ENCODE measurements at places on chromosomes 11 and 22.
A peak's percentile ranks its signal among the peaks of the same experiment; 100 is the strongest.

DNA sequence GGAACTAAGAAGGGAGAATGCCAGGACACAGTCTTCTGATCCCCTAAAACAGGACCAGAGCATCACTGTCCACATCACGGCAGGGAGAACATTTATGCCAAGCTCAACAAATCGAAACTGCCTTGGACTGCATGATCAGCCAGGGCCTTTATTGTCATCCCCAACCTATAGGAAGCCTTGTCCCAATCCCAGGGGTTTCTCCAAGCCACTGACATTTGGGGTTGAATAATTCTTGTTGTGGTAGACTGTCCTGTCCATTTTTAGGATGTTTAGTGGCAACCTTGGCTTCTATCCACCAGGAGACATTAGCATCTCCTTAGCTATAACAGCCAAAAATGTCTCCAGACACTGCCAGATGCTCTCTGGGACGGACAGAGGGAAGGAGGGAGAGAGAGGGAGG, 37.1 kb downstream of the RPL27A start:
- no peak for DNase-seq

DNA sequence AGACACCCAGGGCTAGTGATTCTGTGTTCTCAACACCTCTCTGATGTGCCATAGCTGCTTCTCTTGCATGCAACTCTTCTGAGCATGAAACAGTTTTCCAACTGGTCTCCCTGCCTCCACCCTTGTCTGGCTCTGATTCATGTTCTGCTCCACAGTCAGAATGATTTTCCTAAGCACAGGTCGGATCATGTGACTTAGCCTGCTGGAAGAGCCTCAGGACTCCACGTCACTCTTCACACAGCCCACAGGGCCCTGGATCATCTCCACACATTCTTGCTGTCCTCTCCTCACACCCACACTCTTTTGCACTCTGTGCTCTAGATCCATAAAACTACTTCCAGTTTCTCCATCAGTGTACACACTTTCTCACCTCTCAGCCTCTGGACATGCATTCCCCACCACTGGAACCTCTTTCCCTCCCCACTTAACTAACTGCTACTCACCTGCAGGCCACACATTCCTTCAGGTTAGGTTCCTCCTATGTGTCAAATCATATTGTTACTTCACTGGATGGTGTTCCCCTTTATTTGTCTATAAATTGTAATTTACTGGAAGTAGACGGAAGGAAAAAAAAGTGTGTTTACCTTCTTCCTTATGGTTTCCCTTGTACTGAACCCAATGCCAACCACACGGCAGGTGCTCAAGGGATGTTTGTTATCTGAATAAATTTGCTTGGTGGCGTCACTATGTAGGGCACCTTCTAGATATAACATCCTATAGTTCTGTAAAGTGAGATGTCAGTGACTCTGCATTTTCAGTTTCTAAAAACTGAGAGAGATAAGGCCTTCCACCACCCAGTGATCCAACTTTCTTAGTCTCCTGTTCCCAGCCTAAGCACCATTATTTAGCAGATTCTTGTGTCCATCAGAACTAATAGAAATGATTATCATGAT, 133.7 kb downstream of the ETS1 start:
- DNase-seq: no peak

- no peak for DNase-seq
Measured at GRCh38 chr11:68806931-68807844, 34.5 kb downstream of the CPT1A start.

DNA sequence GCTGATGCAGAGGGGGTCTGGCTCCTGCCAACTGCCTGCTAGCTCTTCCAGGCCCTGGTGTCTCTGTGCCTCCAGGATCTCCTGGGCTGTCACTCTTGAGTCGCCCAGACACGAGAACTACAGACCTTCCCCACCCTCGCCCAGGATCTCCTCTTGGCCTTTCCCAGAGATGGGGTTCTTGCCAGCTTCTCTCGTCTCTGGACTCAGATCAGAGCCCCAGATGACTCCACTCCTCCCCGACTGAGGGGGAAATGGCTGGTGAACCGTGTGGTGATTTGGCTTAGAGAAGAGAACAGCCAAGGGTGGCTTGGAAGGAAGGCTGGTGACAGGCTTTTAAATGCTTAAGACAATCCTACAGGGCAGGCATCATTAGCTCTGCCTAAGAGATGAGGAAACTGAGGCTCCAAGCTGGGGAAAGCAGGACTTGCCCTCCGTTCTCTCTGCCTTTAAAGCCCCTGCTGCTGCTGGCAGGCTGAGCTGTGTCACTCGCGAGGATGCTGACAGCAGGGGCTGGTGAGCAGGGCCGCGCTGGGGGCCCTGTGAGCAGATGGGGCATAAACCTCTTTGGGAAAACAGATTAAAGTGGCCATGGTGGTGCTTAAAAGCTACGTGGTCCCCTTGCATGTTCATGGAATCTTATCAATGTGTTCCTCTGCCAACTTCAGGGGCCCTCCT, 90.3 kb upstream of the THY1 start:
- no peak for DNase-seq

- no peak for DNase-seq
Measured at GRCh38 chr11:32968541-32968940, 47.1 kb upstream of the DEPDC7 start.

- DNase-seq: no peak
Measured at GRCh38 chr11:67251841-67252240, 14.4 kb upstream of the GRK2 start.

DNA sequence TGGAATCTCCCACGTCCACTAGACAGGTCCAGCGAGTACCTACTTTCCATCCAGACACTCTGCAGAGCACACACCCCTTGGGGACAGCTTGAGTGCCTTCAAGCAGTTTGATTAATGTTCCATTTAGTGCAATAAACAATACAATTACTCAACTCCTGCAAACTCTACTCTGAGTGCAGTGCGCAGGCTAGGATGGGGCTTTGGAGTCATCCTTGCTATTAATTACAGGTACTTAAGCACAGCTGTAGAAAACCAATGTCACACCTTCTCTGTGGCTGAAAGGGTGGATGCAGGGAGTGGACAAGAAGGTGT, 82.6 kb downstream of the MN1 start:
- no peak for DNase-seq

DNA sequence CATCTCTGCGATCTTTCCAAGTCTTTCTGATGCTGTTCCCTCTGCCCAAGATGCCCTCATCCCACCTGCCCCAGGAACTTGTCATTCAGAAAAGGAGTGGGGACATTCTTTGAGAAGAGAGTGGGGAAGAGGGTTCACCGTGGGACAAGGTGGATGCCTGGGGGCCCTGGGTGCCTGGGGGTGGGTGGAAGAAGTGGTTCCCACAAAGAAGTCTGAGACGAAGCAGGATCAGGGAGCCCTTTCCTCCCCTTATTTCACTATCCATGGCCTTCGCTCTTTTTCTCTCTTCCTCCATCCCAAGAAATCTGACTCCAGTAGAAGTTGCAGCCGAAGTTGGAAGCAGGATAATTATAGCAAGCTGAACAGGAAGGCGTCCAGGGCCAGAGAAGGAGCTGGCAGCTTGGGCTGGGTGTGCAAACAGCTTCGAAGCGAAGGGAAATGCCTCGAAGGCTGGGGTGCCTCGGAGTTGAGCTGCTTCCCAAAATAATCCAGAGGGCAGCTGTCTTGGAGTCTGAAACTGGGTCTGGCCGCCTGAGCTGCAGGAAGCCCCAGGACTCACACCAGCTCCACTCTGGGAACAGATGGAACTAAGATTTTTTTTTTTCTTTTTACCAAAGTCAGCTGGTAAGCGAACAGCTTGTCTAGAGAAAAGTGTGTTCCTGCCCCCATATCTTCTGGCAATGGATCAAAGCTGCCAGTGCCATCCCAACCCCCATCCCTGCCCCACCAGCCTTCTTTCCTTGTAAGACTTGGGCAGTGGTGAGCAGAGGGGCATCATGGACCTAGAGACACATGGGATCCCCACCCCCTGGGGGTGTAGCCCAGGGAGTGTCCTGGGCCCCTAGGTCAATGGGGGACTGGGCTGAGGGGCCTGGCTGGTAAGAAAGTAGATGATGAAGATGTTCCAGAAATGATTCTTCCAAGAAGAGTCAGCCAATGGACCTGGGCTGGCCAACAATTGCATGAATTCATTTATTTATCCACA, 31.5 kb downstream of the PARVG start:
- no peak for DNase-seq

DNA sequence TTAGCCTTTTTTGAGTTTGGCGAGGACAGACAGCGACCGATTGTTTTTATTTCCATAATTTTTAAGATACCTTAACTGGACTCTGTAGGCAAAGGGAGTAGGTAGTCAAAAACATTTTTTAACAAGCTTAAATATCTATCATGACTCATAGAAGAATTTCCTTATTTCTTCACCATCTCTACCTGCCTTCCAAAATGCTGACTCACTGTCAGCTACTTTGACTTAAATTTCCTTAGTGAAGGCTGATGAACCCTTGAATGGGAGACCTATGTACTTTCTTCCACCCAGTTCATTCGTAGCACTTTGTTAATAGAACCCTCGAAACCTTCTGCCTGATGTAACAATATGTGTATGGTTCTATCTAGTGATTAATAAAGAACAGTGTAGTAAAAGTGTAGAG, 1.1 kb upstream of the MTMR2 start:
- DNase-seq: no peak

- DNase-seq: peak; percentile 11
Measured at GRCh38 chr11:6315811-6316425, 4.4 kb downstream of the CAVIN3 start.

DNA sequence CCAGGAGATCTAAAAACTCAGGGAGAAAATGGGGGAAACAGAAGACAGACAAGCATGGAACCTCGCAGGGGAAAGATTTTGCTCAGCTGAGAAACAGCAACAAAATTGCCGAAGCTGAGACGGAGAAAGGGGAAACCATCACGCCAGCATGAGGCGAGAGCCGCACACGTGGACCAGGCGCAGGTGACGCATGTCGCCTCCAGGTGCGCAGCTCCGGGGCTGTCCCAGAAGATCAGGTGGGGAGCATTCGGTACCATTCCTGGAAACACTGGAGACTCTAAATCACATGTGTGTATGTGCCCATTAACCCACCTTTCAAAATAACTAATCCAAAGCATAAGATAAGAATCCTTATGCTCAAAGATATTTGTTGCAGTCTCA, 121.7 kb downstream of the BRD1 start:
- DNase-seq: no peak

DNA sequence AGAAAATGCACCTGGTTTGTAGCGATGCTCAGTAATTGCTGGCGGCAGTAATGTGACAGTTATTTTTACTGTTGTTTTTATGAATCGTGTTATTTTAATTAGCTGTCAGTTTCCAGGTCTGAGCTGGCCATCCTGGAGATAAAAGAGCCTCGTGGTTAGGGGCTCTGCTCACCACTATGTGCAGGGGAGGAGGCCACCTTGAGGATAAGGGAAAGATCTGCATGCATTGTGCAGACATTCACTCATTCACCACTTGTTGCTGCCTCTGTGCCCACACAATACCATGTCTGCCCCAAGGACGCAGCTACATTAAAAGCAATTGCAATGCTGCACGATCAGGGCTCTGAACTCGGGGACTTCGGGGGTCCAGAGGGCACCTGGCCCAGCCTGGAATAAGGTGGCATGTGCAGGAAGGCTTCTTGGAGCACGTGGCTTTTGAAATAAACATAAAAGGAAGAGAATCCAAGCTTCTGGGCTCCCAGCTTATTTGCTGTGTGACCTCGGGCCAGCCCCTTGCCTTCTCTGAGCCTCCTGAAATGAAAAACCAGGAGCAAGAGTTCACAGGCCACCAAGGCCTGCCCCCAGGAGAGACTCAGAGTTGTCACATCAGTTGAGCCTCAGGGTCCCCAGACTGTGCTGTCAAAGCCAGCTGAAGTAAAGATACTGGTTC, 44.7 kb upstream of the SHISAL1 start:
- no peak for DNase-seq

DNA sequence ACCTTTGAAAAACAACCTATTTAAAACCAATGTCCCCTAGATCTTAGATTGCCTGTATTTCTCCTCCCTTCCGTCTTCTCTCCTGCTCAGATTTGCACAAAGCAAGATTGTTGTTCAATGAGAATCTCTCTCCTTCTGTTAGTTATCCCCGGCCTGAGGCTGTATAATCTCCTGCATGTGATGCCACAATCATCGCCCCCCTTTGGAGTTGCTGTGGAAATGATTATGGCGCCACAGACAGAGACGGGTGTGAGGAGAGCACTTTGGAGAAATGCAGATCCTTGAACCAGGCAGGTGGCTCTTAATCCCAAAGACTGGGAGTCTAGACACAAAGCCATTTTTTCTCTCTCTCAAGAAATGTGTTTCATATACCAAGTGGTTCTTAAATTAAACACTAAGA, 941.3 kb downstream of the OPCML start:
- DNase-seq: no peak

DNA sequence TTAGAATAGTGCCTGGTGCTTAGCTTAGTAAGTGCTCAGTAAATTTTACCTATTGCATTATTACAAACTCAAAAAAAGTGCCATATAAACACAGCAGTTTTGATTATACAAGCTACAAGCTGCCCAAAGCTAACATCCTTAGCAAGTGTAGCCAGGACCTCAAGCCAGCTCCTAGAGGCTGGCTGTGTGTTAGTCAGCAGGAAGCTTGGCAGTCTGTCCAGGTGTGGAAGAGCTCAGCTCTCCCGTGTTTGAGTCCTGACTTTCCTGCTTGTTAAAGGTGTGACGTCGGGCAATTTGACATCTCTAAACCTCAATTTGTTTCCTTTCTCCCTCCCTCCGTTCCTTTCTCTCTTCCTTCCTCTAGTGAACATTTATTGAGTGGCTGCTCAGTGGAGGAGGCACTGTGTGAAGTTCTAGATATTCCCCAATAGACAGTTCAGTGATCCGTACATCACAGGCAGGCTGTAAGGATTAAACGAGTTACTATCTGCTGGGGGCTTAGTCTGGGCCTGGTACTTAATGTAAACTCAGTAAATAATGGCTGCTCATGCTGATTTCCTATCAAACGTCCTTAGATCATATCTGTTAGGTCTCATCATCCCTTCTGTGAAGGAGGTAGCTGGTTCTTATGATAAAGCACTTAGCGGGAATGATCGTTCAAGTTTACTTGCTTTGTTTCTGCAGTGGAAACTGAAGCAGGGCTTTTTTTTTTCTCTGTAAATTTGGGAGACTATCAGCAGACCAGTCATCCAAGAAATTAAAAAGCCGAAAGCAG, 68.7 kb downstream of the PRR5L start:
- no peak for DNase-seq

GRCh38 chr11:81602508-81602907, 1131.2 kb downstream of the FAM181B start:
- DNase-seq: no peak

- DNase-seq: no peak
Measured at GRCh38 chr11:112294688-112295340, 34.2 kb upstream of the PLET1 start.

- DNase-seq: peak; percentile 84
Measured at GRCh38 chr22:35350539-35351503, 30.1 kb upstream of the HMOX1 start.

- DNase-seq: no peak
Measured at GRCh38 chr11:19444231-19444630, 203.5 kb upstream of the E2F8 start.

DNA sequence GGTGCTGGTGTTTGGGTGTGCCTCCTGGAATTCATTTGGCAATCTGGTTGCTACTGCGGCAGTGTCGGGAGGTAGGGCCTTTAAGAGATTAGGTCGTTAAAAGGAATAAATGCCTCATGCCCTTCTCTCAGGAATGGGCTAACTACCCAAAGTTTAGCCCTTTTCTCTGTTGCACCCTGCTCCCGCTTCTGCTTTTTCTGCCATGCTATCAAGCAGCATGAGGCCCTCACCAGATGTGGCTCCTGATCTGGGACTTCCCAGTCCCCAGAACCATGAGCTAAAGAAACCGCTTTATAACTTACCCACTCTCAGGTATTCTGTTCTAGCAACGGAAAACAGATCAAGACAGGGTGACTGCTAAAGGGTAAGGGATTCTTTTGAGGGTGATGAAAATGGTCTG, 6.3 kb downstream of the EIF3D start:
- DNase-seq: no peak
